ENCODE measurements at places on chromosomes 2 and 18.

DNA sequence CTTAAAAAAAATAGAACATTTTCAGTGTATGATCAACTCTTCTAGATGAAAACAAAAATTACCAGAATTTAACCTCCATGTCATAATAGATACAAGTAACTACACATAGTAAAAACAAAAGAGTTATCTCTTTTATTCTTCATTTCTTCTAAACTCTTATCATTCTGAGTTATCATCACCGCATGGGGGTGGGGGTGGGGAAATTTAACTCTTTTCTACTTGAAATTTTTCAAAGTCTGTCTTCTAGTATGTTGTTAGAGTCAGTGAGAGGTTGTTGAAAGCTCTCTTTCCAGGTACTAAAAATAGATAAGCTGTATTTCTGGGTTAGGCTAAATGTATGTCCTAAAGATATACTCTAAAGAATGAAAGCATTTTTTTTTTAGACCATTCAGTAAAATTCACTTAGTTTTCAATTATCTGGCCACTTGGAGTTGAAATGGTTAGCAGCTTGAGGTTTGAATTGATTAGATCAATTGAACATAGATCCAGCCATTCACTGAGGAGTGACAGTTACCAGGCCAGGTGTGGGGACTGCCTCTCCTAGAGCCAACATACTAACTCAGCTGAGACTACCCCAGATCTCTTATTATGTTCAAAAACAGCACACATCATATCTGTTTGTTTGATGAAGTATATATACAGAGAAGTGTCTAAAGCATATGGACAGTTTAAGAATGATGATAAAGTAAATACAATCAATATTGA lies 220.7 kb downstream of the IKZF2 start:
- no peak for DNase-seq

DNA sequence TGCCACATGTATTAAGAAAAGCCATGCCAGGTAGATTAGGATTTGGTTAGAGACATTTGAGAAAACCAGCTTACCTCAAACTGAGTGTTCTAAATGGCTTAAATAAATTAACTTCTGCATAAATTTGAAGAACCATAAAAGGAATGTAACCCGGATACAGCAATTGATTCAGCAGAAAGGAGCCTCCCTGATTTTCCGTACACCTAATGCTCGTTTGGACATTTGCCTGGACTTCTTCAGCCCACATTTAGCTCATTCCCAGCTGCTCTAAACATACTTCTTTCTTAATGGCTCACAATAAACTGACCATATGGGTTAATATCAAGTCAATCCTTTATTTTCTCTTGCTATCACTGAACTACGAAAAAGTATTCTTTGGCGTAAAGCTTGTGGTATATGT lies 392.4 kb downstream of the ZNF516 start:
- DNase-seq = no peak

DNA sequence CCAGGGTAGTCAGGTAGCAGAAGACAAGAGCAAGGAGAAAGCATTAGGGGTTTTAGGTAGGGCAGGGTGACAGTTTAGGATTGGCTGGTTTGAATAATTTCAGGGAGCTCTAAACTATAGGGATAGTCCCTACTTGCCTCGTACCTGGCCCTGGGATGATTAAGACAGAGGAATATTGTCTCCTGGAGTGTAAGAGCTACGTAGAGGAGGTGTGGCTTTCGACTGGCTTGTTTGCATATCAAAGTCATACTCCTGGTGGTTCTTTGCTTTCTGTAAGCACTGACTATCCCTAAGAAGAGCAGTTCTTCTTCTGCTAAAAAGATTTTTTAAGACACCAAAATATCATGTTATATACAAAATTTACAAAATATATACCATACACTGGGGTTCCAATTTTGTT lies 1867.4 kb downstream of the SUCLG1 start:
- no peak for DNase-seq

GRCh38 chr2:12116228-12116750 lies 369.9 kb downstream of the LPIN1 start:
- no peak for DNase-seq

DNA sequence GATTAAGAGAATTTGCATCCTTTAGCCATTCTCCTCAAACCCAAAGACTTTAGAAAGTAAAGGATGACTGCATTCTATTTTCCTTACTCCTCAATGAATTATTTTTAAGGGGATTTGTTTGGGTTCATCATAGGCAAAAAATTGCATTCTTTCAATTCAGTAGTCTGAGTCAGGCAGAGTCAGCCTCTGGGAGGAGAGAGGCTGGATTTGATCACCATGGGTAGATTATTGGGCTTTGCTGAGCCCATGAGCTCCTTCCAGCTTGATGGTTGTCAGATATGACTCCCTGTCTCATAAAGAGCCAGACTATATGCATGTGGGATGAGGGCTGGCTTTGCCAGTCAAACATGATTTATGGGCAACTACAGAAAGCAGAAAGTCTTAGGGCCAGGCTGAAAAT lies 101.2 kb downstream of the KCNS3 start:
- no peak for DNase-seq

Data from stimulated activated CD4-positive, alpha-beta T cell treated with anti-CD3 and anti-CD28 coated beads, Interleukin-1b, Interleukin-23, amount 100 ng/mL, for 1 hour (primary cell).